ENCODE measurements at places on chromosomes 6 and 20.
A peak's percentile ranks its signal among the peaks of the same experiment; 100 is the strongest.

- no peak for DNase-seq
Observed at GRCh38 chr20:46438156-46438750, 31.8 kb upstream of the ELMO2 start.

GRCh38 chr20:8849990-8850389 lies 218.9 kb upstream of the PLCB4 start:
- no peak for DNase-seq

GRCh38 chr6:131399433-131399832 lies 173.6 kb upstream of the ARG1 start:
- no peak for DNase-seq

DNA sequence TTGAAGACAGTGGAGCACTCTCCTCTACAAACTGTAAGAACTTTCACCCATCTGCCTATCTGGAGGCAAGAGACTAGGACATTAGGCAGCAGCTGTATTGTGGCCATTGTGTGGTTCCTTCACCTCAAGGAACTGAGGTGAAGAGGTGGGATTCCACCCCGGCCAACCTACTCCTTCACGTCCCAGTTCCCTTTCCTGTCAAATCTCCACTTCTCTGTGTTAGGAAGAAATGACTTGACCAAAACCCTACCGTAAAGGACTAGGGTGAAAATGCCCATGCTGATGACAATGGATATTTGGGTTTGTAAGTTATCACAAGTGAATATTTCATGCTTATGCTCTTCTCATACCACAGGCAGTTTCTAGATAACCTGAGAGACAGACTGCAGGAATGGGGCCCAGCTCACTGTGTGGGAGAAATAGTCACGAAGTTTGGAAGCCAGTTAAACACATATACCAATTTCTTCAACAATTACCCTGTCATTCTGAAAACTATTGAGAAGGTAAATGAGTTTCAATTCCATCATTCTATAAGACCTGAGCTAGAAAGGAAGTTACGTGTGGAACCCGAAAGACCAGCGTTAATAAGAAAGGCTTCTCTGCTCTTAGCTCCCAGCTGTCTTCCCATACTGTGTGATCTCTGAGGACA lies 86.6 kb downstream of the ECT2L start:
- no peak for DNase-seq

DNA sequence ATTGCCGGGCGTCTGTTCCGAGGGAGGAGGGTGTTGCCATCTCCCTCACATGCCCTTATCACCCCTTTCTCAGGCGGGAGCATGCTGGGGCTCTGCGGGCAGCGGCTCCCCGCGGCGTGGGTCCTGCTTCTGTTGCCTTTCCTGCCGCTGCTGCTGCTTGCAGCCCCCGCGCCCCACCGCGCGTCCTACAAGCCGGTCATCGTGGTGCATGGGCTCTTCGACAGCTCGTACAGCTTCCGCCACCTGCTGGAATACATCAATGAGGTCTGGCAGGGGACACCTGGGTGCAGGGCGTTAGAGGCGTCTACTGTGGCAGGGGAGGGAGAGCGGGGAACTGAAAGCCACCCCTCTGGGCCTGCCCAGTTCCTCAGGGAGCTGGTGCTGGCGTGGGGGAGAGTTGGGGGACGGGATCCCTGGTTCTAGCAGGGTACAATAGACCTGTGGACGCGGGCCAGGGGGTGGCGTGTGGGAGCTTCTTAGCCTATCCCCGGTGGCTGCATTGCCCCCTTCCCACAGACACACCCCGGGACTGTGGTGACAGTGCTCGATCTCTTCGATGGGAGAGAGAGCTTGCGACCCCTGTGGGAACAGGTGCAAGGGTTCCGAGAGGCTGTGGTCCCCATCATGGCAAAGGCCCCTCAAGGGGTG lies 697 bp downstream of the PPT2 start:
- DNase-seq = no peak

DNA sequence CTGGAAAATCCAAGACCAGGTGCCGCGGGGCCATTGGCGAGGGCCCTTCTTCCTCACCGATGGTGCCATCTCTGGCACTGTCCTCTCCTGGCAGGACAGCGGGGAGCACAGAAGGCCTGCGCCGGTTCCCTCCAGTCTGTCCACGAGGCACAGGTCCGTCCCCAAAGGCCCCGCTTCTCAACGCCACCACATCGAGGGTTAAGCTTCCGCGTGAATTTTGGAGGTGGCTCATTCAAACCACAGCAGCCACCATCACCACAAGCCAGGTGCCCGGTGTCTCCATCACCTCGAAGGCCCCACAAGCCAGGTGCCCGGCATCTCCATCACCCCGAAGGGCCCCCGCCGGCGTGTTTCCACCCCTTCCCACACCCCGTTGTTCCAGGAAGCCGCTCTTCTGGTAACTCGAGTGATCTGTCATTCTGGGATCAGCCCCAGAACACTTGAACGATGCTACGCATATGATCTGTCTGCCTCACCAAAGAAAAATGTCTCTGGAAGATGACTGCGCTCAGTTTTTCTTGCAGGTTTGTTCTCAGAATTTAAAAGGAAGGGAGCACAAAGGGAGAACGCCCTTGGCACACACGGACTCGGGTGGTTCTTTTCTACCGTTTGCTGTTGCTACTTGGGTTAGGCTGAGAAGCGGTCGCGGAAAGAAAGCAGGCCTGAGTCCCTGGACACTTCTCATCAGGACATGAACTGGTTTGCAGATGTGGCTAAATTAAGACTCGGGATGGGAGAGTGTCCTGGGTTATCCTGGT lies 9.9 kb upstream of the KIF25 start:
- DNase-seq = no peak

GRCh38 chr6:128305976-128306375 lies 214.4 kb downstream of the PTPRK start:
- no peak for DNase-seq

DNA sequence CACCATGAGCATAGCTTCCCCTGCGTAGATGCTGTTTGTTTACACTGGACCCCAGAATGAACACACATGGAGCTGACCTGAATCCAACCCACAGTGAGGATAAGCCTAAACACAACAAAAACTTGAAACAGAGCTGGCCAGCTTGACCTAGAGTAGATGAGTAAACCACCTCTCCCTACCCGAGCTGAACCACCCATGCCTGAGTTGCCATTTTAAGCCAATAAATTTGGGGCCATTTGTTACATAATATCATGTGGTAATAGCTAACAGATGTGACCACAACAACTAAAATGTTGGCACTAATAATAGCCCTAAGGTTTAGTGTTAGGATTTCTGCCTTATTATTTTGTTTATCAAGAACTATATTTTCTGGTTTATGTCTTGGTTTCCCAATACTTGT lies 103.2 kb upstream of the GRIK2 start:
- no peak for DNase-seq

DNA sequence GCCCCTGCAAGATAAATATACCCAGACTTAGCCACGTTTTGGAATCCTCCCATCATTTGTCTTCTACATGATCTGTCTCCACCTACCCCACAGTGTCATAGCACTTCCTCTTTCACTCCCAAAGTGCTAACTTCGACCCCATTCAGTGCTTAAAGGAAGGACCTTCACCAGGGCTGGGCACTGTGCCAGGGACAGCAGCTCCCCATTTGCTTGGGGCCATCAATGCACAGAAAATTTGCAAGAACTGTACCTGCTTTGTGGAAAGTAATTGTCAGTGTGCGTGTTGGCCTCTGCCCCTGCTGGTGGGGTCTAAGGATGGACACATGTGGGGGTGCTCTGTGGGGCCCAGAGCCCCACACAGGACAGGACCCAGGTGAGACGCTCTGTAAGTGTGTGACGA lies 5.2 kb upstream of the BPIFA2 start:
- peak; percentile 61 for DNase-seq

DNA sequence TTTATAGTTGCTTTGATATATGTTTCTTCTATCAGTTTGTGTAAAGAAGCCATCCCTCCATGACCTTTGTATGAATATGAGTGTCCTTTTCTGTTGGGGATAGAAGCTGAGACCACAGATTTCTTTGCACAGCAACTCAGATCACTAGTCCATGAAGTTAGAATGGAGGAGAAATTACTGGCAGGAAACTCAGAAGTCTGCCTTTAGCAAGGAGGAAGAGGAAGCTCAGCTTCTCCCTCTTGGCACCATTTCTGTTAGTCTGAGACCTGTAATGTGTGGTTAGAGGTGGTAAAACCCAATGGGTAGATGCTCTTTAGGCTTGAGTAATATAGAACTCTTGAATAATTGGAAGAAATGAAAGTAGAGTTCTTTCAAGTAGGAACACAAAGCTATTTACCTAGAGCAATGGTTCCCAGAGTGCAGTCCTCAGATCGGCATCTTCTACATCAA lies 995.3 kb upstream of the FLRT3 start:
- no peak for DNase-seq

- no peak for DNase-seq
Observed at GRCh38 chr6:162681447-162681846, 46.1 kb downstream of the PRKN start.

DNA sequence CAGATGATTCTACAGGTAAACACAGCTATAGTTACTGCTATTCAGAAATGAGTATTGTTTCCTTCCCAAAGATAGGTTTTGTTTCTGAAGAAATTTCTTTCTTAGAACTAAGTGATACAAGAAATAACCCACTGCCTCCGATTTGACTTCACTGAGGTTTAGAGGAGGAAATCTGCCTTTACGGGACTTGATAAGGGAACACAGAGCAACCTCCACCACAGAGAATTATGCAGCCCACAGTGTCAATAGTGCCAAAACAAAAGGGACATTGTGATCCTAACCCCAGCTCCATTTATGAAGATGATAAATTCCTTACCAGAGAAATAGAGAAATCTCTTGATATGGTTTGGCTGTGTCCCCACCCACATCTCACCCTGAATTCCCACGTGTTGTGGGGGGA lies 164.6 kb downstream of the ZNF217 start:
- no peak for DNase-seq

DNA sequence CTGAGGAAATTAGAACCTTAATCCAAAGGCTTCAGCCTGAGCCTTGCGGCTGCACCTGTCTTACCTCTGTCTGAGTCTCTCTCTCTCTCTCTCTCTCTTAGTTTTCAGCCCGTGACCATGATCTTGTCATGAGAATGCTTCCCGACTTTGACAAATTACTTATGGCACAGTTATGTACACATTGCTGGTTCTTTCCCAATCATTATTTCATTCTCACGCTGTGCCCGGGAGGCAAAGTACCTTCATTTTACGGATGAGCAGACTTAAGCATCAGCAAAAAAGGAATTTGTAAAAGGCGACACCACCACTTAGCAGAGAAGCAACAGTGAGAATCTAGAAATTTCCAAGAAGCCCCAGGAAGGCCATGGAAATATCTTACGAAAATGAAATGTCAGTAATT lies 54.6 kb downstream of the GMPR start:
- no peak for DNase-seq

GRCh38 chr6:144481527-144481926 lies 196.4 kb downstream of the UTRN start:
- no peak for DNase-seq

GRCh38 chr20:16537918-16538317 lies 35.3 kb downstream of the KIF16B start:
- DNase-seq = no peak

GRCh38 chr6:169953686-169954085 lies 202.3 kb downstream of the ERMARD start:
- peak; percentile 69 for DNase-seq

DNA sequence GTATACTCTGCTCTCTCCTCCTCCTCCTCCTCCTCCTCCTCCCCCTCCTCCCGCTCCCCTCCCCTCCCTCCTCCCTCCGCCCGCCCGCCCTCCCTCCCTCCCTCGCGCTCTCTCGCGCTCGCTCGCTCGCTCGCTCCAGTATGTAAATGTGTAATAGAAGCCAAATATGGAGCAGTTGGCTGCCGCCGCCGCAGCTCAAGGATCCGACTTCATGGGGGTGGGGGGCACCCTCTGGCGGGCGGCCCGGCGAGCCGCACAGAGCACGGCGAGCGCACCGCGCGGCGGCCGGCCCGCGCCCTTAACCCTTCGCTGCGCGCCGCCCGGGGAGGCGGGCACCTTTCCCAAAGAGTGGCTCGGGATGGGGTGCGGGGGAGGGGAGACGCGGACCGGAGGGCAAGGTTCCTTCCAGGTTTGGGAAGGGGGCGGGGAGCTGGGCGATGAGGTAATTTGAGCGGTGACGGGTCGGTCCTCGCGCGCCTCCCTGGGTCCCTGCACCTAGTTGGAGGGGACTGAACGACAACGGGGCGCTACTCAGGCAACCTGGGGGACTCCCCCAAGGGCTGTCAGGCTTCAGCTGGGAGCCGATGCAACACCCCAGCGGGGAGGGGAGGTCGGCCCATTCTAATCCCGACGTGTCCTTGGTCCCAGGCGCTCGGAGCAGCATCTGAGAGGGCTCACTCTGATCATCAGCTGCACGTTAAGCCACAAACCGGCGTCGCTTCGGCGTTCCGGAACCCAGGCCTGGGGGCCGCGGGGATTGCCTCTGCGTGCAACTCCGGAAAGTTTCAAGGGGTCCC lies 409 bp upstream of the ATXN1 start:
- peak; percentile 95 for DNase-seq

GRCh38 chr6:136051140-136051775 lies 198.9 kb downstream of the MTFR2 start:
- DNase-seq = no peak

DNA sequence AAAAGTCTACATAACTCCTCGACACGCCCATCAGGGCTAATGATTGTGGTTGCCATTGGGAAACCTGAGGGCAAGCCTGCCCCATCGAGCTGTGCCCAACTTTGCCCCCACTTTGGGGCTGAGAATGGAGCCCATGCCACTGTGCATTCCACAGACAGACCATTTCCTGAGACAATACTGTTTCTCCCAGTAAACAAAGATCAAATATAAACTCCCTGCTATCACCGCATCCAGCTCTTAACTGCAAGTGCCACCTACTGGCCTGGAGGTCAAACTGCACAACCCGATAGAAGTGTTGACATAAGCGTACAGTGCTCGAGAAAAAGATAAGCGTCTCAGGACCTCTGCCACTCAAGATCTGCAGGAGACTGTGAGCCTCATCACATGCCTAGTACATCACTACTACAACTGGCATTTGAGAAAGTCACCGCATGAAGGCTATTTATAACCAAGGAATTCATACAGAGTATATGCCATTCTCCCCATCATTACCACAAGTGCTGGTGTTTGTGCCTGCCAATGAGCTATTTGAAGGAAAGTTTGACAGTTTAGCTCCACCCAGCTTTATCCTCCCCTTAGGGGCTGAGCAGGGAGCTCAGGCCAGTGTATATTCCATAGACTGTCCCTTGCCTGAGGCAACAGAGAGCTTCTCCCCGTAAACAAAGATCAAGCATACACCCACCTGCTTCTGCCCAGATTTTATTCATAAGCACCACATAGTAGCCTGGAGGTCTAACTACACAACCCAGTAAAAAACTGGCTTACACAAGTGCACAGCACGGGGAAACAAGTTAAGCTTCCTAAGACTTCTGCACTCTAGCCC lies 4.5 kb upstream of the DEFB126 start:
- DNase-seq = no peak

DNA sequence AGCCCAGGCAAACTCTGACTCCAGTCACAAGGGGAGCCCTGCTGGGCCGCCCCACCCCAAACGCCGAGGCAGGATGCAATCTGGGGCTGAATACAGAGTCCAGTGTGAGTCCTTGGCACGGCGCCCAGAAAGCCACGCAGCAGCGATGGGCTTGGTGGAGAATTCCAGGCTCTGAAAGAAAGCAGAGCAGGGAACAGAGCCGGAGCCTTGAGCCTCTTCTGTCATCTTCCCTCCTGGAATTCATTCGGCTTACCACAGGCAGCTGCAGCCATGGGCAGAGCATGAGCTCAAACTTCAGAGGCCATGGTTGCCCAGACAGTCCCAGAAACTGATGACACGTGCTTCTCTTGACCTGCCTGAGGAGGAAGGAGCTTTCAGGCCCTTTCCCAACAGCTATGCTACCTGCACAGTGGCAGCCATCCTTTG lies 441.1 kb upstream of the JARID2 start:
- no peak for DNase-seq
